Caki2 (cell line): ENCODE measurements at places on chromosomes 4 and X. TPM values are rescaled to one million over a fixed set of nuclear protein-coding genes. Genes with fewer than 3 reads are reported as not detected.

DNA sequence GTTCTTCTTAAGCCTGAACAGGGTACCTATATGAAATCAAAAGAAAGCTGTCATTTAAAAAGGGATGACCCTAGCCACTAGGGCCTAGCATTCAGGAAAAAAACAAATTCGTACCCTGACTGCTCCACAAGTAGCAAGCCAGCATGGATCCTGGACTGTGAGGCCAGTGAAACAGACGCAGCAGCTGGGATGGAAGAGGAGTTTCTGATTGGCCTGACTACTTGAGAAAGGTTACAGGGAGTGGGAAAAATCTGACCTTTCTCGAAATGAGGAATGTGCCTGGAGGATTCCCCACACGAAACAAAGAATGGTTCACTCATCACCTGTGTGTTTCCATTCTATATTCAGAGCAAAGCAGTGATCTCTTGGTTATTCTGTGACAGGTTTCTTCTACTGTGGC lies 87.6 kb upstream of the JADE1 start:
- no peak for DNase-seq

GRCh38 chr4:88879991-88880390 lies 177.0 kb downstream of the FAM13A start:
- DNase-seq, result no peak

The SRPX gene
- total RNA-seq, result 7.1 and 22.4 TPM in 2 replicates

The CFI gene
- 1.6 TPM in 1 of 2 replicates, not detected in the other for total RNA-seq

DNA sequence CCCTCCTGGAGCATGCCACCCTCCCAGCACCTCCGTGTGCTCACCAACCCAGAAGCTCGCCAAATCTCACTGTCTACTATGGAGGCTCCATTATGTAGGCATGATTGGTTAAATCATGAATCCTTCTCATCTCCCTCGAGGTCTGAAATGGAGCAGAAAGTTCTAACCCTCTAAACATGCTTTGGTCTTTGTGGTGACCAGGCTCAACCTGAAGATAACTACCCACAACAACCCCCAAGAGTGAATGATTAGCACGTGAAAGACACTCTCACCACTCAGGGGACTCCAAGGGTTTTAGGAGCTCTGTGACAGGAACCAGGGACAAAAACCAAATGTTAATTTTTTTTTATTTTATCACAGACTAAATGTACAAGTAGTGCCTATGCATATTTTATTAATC lies 47.2 kb downstream of the APBB2 start:
- DNase-seq, result no peak

DNA sequence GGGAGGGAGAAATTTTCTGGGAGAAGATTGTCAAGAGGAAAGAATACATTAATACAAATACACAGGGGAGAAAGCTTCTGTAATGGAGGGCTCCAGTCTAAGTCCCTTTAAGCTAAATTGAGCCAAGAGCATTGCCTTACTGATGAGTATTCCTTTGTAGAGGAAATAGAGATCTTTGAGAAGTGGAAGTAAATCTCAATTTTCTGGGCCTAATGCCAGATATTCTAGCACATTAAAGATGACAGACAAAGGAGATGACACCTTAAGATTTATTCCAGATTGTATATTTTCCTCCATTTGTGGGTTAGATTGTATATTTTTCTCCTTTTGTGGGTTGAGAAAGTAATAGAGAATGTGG lies 28.5 kb upstream of the SMAD1 start:
- DNase-seq, result no peak

GRCh38 chr4:118396881-118397622 lies 44.2 kb upstream of the PRSS12 start:
- no peak for DNase-seq

- DNase-seq, result no peak
Measured at GRCh38 chr4:150325872-150326271, 247.6 kb downstream of the DCLK2 start.

DNA sequence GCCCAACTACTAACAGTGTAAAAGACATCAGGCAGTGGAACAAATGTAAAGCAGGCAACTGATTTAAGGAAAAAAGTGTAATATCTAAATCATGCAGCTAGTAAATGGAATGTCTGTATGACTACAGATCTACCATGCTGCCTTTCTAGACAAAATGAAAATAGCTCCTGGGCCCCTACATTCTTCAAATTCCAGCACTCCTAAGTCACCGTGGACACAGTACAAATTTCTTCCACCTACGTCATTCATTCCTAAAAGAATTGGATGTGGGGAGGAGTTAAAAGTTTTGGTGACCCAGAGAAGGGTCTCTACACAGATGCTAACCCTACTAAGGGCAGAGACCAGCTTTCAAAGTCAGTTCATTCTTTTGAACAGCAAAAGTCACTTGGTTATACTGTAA lies 137.2 kb upstream of the ARHGEF9 start:
- no peak for DNase-seq

- DNase-seq, result no peak
Measured at GRCh38 chrX:16957751-16958150, 11.3 kb downstream of the REPS2 start.

- DNase-seq, result no peak
Measured at GRCh38 chr4:11416071-11416766, 12.5 kb downstream of the HS3ST1 start.
